Retina (tissue), 1 donor: ENCODE measurements at places on chromosomes 2 and 18.

DNA sequence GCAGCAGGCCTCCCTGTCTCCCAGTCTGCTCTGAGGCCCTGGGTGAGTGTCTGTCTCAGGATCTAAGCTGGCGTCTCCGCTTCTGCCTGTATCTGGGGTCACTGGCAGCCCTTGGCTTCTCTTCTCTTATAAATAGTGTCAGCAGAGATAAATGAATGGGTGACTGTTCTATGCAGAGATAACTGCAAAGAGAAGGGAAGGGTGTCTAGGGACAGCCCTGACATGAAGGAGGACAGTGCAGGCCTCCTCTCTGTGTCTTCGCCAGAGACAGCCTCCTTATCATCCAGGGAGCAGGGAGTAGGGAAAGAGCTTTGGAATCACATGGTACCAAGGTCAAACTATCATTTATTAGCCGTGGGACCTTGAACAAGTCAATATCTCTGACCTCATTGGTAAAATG, 28.3 kb upstream of the GMPPA start:
- DNase-seq: no peak

DNA sequence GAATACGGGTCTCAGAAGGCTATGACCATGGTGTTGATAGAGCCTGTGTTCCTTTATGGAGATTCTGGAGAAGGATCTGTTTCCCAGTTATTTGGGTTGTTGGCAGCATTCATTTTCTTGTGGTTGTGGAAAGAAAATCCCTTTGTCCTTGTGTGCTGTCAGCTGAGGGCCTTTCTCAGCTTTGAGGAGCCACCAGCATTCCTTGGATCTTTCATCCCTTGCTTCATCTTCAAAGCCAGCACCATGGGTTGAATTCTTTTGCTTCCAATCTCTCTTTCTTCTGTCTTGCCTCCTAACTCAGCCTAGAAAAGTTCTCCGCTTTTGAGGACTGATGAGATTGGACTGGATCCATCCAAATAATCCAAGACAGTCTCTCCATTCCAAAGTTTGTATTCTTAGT, 103.2 kb upstream of the MMADHC start:
- no peak for DNase-seq

- DNase-seq: no peak
These were observed 12.7 kb upstream of the DDX18 start for GRCh38 chr2:117801826-117802225.

- no peak for DNase-seq
These were observed 9.5 kb downstream of the COPS7B start for GRCh38 chr2:231795525-231796327.

DNA sequence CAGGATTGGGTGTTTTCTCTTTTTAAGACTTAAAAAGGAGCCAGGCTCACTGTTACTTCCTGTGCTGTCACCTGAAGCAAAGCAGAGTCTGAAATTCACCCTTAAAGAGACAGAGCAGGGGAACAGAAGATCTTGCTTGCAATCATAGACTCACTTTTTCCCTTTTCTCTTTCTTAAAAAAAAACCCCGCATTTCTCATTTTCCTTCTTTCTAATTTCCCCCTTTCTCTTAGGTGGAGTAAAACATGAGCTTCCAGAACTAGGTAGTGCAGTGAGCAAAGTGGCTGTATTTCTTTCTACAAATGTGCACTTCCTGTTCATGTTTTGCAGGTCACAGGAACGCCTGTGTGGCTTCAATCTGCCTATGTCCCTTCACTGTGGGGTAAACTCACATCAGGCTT, 381.2 kb downstream of the LPIN1 start:
- no peak for DNase-seq
